ENCODE measurements at places on chromosomes 2 and 18.

DNA sequence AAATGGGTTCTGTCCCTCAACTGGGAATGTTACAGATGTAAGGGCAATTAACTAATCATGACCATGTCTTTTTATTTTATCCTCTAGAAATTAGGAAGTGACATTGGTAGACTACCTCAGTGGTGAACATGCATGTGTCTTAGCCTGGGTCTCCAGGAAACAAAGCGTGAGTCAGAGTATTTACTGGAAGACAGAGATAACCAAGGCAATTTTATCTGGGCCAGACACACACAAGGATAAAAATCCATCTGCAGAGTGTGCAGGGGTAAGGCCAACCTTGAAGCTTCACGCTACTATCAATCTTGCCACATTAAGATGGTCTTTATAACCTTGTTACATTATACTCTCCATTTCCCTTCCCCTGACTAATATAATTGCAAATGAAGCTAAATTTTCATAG lies 487.5 kb downstream of the SUCLG1 start:
- no peak for DNase-seq

GRCh38 chr18:75249175-75249518 lies 38.5 kb downstream of the TSHZ1 start:
- no peak for DNase-seq

DNA sequence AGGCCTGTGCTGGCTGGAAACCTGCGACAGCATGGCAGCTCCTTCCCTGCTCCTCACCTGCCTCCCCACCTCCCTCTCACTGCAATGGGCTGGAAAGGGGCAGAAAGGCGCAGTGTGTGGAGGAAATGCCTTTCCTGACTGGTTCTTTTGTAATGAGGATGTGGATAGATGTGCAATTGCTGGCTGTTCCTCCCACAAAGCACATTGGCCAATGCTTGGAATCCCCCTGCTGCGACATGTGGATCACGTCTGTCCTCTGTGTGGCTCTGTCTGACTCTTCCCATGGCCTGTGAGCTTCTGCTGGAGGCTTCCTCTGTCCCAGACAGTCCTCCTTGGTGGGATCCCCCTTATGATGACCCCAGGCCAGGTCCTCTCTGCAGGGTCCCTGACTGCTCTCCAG lies 172.5 kb downstream of the NCK2 start:
- DNase-seq: no peak

- DNase-seq: no peak
These were observed 177.6 kb upstream of the PKDCC start for GRCh38 chr2:41870265-41870585.

DNA sequence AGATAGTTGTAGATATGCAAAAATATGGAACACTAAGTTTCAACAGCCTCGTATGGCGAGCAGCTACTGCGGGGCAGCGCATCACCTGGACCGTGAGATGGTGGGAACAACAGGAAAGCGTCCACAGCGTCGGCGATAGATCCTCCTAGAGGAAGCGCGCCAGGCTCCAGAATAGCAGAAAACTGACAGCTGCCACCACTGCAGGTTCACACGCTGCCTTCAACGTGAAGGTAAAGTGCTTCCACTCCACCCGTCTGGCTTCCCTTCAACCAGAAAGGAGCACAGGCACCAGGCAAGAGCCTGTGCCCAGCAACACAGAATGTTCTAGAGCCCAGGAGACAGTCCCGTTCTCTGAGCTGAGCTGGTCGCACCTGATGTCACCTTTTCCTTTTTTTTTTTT lies 20.0 kb downstream of the FBXO48 start:
- no peak for DNase-seq

DNA sequence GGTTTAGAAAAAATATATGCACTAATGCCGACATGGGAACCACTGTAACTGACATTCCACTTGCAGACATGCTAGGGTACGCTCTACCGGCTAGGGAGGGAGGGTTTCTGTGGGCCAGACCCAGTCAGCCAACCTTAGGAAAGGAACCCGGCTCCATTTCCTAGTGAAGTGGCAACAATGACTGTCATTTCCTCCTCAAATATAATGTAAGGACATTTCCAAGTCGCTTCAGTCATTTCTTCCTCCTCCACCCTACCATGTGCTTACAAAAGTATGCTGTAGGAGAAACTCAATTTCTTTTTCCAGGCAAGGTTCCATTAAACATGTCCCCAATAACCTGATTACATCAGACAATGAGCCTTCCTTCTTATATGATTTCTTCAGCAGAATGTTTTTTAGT lies 64.3 kb upstream of the PSMD14 start:
- no peak for DNase-seq

DNA sequence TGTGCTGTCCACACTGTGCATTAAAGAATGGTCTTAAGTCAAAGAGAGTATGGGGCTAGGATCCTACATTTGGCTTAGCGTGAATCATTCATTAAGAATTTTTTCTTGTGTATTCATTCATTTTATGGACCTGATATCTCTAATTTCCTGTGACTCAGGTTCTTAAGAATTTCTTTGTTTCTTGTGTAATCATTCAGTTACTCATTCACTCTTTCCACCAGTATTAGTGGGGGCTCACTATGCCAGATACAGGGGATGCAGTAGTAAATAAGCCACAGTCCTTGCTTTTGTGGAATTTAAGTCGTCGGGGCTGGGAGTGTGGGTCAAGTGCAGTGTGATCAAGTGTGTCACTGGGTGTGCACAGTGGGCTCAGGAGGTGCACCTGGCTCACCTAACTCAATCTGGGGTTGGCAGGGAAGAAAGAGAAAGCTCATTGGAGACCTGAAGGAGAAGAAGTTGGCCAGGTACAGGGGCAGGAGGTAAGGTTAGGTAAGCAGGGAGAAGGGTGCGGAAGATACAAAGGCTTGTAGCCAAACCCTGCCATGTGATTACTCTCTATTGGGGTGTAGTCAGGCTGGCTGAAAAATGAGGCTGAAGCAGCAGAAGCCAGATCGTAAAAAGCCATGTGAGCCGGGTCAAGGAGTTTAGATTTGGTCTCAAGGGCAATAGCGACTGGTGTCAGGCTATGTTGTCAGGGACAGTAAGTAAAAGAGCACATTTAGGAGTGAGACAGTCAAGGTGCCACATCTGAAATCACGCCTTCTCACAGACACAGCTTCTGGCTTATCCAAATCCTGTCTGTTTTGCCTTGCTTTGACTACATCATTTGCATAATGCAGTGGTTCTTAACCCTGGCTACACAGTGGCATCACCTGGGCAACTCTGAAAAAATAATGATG lies 67.2 kb downstream of the KCTD1 start:
- no peak for DNase-seq
